Mesenteric fat pad (tissue), 1 donor: ENCODE measurements at places on chromosomes 13 and 19. TPM values are rescaled to one million over a fixed set of nuclear protein-coding genes. Genes with fewer than 3 reads are reported as not detected.
A peak's percentile ranks its signal among the peaks of the same experiment; 100 is the strongest.

DNA sequence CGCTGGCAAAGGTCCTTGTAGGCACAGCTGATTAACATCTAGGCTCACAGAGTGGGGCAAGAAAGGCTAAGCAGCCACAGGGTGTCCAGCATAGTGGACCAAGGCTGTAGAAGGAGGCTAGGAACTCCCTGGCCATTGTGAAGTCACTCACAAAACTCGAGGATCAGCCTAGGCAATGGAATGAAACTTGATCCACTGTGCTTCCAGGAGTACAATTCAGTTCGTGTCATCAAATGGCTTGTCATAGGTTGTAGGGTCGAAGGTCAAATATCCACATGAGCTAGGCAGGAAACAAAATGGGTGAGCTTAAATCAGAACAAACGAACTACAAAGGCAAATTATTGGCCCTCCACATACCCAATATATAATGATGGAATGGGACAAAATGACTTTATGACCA lies 4.4 kb upstream of the FAM187B start:
- no peak for DNase-seq

DNA sequence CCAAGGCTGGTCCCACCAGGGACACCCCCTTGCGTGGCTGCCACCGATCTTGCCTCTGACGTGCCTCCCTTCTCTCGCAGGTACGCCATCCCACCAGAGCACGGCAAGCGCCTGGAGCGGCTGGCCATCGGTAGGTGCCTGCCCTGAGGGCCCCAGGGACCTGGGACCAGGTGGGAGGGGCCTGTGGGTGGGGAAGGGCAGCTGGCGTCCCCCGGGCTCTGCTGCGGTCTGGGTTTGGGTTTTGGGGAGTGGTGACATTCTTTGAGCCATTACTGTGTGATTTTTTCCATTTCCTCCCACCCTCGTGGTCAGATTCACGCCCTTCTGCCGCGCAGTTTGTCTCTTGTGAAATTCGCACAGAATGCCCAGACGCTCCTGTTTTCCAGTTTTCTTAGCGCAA lies 102.0 kb downstream of the KDM4B start:
- no peak for DNase-seq

The DNAJB1 gene
- total RNA-seq, result 111 TPM

The C19orf81 gene
- total RNA-seq, result not detected

The ACER1 gene
- total RNA-seq, result not detected

DNA sequence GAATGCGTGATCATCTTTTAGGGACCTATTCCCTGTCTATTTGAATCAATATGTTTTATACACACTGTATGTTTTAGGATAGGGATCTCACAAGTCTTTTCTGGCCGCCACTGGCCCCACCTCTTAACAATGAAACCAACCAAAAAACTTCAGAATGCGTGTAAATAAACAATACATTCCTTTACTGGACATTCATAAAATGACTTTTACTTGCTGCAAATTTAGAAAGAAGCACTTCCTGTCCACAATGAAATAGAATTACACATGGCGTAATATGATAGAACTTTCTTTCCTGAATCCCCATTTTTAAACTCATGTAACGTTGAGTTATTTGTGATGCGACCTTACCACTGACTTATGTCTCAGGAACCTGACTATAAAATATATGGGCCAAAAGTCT lies 233.6 kb downstream of the SLITRK6 start:
- no peak for DNase-seq

The FCAR gene
- total RNA-seq, result 16.3 TPM

DNA sequence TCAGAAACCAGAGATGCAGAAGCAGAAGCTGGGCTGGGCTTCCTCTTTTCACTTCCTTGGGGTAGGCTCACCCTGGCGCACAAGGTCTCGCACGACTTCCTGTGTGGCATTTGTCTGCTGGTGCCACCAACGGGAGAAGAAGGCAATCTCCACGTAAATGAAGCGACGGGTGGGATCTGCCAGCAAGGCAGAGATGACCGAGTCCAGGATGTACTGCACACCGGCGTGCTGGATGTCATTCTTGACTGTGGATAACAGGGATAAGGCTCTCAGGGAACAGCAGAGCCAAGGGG lies 1.3 kb downstream of the MAN2B1 start:
- no peak for DNase-seq

- peak; percentile 85 for DNase-seq
Observed at GRCh38 chr19:31338069-31338776, 11.0 kb downstream of the TSHZ3 start.

GRCh38 chr13:92224825-92225224 lies 826.4 kb downstream of the GPC5 start:
- DNase-seq, result no peak

DNA sequence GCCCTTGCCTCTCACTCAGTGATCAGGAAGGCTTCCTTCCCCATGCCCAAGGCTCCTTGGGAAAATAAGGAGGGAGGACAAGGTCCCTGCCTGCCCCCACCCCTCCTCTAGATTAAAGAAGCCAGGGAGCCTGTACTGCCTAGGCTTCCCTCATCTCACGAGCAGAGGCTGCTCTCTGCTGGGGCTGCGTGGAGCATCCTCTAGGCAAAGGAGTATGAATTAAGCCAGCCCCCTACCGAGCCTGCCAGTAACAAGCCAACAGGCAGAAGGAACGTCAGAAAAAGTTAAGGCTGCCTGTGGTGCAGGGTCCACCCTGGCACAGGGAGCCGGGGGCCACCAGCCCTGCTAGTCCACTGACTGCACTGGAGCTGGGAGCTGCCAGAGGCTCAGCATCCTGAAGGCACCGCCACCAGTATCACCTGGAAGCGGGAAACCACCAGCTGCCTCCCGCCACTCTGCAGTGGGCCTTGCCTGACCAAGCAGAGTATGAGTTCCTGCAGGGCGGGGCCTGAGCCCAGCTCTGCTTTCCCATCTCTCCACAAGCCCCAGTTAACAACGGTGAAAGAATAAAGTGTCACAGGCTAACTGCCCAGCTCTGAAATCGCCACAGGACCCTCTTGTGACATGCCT lies 6.8 kb downstream of the NAPA start:
- DNase-seq, result no peak

DNA sequence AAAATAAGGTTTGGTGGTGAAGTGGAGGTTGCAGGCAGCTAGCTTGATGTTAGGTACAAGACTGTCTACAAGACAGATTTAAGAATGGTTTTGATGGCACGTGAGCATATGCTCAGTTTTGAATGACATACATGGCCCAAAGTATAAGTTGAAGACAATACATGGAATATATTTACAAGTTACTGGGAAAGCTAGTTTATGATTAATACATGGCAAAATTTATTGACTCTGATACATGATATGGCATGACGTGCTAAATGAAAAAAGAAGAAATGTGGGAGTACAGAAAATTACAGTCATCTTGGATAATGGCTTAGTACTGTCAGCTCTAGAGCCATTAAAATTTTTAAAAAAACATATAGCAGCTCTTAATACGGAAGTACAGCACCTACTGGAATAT lies 4.4 kb downstream of the KLF5 start:
- DNase-seq, result no peak

DNA sequence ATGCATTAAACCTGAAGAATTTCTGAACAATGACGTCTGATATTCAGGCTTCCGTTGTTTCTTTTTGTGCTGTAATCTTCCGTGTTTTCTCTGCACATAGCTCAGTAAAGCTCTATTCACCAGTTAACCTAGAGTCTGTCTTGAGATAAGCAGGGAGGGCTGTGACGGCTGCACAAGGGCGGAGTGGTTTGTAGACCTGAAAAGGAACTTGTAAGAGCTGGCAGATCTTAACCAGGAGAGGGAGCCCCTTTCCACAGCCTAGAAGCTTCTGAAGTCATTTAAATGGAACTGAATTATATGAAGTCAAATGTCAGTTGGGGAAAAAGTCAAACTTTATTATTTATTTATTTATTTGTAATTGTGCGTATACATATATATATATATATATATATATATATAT lies 27.5 kb downstream of the DPRX start:
- no peak for DNase-seq

- no peak for DNase-seq
Observed at GRCh38 chr13:104170980-104171555, 1104.9 kb upstream of the SLC10A2 start.

DNA sequence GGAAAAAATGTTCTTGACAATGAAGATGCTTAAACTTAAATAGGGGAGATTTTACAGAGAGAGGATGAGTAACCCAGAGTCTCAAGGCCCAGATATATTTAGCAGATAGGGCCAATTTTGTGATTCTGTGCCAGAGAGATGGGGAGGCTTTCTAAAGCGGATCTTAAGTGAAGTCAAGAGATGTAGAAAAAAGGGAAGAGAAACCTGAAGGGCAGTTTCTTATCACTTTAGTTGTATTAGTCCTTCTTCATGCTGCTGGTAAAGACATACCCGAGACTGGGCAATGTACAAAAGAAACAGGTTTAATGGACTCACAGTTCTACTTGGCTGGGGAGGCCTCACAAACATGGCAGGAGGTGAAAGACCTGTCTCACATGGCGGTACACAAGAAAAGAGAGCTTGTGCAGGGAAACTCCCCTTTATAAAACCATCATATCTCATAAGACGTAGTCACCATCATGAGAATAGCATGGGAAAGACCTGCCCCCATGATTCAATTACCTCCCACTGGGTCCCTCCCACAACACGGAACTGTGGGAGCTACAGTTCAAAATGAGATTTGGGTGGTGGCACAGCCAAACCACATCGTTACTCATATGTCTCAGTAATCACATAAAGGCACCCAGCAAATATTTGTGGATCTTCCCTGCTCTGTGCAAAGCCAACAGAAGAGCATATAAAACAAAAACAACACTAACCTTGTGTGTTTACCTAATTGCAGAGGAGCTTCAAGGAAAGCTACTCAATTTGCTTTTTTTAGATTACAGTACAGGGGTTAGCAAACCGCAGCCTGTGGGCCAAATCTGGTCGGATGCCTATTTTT lies 102.6 kb upstream of the MYCBP2 start:
- DNase-seq, result no peak

The ZNF626 gene
- total RNA-seq, result 8.7 TPM

DNA sequence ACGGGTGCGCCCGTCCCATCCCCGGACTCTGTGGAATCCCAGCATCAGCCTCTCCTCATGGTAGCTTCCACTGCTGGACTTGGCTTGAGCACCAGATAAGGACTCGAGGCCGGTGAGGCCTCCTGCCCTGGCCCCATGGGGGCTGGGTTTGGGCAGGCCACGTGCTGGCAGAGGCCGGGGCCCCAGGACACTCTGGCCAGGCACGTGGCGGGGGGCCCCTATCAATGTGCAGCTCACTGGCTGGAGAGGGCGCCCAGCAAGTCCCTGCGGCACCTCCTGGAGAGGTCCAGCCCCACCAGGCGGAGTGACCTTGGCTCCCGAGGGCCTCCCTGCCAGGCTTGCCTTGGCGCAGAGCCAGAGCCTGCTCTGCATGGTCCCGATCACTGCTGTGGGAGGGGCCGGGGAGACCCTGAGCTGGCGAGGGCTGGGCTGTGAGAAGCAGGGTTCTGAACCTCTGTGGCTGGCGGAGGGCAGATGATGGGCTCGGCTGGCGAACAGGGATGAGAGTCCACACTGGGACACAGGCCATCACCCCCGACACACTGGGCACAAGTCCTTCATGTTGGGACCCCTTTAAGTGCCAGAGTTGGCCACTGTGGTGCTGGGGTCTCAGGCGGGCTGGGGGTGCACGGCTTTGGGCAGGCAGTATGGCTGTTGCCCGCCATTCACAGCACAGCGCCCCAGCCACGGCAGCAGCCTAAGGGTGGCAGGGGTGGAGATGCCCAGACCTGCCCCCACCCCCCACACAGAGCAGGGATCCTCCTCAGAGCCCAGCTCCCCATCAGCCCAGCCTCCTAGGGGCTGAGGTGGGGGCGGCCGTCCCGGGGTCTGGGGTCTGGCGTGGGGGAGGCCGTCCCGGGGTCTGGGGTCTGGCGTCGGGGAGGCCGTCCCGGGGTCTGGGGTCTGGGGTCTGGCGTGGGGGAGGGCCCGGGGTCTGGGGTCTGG lies 19.1 kb downstream of the CEBPG start:
- DNase-seq, result peak; percentile 88

The PLK5 gene
- total RNA-seq, result not detected

The ZNF285 gene
- total RNA-seq, result 0.93 TPM

- DNase-seq, result no peak
Observed at GRCh38 chr13:109862627-109863026, 76.2 kb upstream of the IRS2 start.

DNA sequence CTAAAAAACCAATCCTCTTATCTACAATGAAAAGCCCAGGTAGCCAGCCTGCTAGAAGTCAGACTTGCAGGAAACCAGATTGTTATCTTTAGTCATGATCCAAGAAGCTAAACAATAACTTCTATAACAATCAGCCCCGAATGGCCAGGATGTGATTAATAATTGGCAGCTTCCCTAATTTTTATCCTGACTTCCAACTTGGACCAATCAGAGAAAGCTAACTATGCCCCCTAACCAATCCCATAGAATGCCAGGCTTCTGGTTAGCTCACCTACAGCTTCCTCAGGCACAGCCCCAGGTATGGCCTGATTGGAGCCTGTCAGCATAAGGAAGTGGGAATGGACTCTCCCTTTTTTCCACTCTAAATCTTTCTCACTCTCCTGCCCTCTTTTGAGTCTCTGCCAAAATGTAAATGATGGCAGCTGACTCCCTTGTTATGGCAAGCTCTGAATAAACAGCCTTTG lies 394.9 kb downstream of the DLEU7 start:
- no peak for DNase-seq

GRCh38 chr13:32033744-32034143 lies 2.2 kb downstream of the FRY start:
- DNase-seq, result no peak

DNA sequence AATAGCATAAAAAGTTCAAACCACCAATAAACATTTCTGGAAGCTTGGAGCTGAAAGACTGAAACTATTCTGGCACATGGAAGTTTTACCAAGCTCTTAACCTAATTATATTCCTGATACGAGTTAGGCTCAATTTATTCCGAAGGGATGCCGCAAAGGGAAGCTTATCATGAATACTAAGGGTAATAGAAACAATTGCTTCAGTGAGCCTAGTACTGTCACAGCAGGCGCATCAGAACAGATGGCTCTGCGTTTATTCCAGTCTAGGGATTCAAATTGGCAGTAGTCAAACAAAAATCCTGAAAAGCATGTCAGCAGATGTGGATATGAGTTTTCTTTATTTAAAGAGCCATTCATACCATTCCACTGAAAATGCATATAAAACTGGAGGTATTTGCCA lies 779.5 kb downstream of the GPC5 start:
- no peak for DNase-seq

The OR7D2 gene
- total RNA-seq, result not detected

- DNase-seq, result no peak
Observed at GRCh38 chr13:47415048-47415447, 518.2 kb upstream of the HTR2A start.

The ZNF431 gene
- total RNA-seq, result 9.7 TPM

- DNase-seq, result no peak
Observed at GRCh38 chr19:55461974-55462626, 658 bp upstream of the ISOC2 start.
